ENCODE measurements at places on chromosomes 4 and X.

GRCh38 chr4:53908661-53909078 is 155.7 kb downstream of the CHIC2 start:
- DNase-seq: peak; percentile 72

GRCh38 chr4:22668301-22668700 is 24.4 kb upstream of the GBA3 start:
- DNase-seq: no peak

DNA sequence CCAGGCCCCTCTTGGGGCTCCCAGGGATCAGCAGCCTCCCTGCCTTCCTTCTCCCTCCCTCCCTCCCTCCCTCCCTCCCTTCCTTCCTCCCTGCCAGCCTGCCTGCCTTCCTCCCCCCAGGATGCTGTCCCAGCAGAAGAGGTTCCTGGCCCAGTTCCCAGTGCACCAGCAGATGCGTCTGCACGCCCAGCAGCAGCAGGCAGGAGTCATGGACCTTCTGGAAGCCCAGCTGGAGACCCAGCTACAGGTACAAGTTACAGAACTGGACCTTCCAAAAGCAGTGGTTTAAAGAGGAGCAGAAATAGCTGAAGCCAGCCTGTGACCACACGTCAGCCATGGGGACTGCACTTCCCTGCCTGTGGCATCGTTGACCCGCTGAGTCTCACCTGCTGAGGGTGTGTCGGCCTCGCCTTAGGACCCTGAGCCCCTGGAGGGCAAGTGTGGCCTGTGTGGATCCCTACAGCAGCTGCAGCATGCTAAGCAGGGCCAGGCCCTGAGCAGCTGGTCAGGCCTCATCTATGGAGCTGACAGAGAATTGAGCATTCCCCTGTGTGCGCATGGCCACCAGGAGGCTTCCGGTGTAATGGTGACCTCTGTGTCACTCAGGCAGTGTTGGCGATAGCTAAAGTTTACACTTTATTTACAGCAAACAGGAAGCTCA is 84.7 kb downstream of the CRMP1 start:
- DNase-seq: no peak

- DNase-seq: no peak
Measured at GRCh38 chr4:7103607-7104365, 35.9 kb upstream of the GRPEL1 start.

DNA sequence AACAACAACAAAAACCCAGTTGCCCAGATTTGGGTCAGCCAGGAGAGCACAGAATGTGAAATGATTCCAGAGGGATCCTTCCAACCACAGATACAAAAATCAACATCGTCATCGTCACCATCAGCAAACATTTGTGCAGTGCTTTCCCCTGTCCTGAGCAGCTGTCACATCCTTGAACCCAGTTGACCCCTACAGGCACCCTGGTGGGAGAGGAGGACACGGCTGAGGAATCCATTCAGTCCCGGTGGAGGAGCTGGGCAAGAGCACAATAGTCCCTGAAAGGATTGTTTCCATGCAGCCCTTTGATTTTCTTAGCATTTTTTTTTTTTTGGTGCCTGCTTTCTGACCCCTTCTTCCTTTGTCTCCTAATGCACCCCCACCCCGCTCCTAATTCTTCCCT is 37.1 kb upstream of the STX18 start:
- no peak for DNase-seq

DNA sequence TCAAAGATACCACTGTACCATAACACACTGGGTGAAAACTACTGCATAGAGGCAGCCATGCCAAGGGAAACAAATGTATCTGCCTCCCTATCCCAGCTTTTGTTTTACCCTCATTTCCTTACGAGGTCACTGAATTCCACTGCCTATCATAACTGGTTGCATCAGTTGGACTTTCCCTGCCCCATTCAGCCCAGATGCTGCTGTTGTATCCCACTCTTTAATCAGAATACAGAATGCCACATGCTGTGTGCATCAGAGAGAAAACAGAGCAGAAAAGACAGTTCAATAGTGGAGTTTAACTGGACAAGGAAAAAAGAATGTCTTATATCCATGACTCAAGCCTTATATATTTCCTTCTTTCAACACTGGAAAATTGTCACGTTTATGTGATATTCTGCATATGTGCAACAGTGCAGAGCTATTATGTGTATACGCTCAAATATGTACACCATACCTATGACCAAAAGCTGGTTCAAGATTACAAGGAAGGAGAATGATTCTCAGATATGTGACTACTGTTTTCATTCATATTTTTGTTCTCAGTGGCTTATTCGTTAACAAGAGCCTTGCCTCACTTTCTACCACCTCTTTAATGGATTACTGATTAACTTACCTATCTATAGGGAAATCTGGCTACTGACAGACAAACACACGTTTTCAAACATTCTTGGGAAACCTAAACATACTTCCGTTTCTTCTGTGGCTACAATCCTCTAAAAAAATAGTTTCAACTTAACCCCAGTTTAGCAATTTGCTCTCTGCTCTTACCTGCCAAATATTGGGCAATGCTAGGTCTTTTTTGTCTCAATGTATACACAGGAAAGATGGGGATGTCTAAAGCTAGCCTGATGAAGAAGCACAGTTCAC is 378.9 kb downstream of the SMARCA1 start:
- no peak for DNase-seq

DNA sequence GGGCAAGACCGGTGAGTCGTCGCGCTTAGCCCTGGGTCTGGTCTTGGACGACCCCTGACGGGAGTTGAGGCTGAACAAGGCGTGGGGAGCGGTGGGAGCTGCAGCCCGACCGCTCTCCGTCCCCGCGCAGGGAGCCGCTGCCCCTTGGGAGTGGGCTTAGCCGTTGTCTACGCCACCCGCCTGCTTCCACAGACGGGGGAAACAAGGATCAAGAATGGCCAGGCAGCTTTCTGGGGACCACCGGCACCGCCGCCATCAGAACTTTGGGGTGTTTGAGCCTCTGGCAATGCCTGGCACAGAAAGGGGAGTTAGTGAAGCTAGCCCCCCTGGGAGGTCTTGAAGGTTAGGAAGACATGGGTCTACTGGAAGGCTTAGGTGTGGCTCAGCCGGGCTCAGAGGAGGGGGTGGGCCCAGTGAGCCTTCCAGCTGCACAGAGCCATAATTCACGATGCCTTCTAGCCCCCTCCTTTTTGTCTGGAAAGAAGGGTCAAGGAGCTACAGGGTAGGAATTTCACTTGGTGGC is 583 bp downstream of the RASL11B start:
- no peak for DNase-seq

DNA sequence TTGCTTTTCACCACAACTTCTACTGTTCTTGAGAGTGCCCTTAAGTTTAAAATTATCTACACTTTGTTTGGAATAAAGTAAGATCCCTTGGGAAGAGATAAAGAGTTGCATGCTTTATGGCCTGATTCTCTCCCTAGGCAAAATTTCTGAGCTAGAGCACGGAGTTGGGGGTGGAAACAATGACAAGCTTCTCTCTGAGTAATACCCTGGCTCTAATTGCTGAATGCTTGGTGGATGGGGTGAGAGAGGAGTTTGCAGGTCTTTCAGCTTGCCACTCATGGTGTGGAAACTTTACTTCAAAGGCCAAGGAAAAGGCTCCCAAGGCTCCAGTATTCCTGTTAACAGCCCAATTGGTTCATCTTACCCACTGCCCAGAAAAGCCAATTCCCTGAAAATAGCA is 26.1 kb upstream of the PRDM8 start:
- DNase-seq: no peak

GRCh38 chrX:154384284-154384892 is 5.3 kb downstream of the EMD start:
- DNase-seq: no peak

DNA sequence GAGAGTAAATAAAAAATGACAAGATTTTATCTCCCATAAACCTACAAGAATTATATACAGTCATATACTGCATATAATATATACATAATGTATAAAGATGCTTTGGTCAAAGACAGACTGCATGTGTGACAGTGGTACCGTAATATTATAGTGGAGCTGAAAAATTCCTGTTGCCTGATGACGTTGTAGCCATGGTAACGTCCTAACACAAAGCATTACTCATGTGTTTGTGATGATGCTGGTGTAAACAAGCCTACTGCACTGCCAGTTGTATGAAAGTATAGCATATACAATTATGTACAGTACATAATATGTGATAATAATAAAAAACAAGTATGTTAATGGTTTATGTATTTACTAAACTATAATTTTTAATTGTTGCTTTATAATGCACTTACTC is 245.2 kb upstream of the CENPE start:
- no peak for DNase-seq

GRCh38 chrX:104921584-104922205 is 298.8 kb downstream of the TEX13A start:
- no peak for DNase-seq

DNA sequence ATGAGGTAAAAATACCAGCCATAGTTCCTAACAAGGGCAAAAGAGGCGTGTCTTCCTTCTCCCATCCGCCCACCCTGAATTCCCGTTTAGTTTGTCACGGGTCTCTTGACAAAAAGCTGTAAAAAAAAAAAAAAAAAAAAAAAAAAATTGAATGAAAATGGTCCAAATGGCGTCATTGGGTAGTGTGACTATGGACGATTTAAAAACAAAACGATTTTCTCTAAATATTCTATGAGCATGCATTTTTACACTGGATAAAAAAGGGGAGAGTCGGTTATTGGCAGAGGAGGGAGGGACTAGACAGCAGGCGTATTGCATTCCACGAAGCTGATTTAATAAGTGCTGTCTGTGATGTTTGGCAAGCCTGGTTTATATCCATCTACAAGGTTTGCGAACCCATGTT is at the start of gene FAM133A:
FAM133A (plus strand) TSS at position 338 of the 403 bp plus-strand sequence. CDS start 35,214 bp downstream, outside the sequence.
- no peak for DNase-seq

DNA sequence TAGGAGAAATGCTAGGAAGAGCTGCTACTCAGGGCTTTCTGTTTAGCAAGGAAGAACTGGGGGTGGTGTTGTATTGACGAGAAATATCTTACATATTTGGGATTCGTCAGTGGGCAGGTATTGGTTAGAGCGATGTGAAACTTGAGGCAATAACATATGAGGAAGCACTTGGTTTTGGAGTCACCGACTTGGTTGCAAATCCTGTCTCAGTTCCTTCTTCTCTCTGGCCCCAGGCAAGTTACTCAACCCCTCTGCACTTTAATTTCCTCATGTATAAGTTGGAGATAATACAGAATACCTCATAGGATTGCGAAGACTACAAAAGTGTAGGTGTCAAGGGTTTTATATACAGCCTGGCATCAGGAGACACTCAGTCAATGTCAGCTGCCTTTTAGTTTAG is 34.1 kb downstream of the GPAT3 start:
- peak; percentile 36 for DNase-seq

DNA sequence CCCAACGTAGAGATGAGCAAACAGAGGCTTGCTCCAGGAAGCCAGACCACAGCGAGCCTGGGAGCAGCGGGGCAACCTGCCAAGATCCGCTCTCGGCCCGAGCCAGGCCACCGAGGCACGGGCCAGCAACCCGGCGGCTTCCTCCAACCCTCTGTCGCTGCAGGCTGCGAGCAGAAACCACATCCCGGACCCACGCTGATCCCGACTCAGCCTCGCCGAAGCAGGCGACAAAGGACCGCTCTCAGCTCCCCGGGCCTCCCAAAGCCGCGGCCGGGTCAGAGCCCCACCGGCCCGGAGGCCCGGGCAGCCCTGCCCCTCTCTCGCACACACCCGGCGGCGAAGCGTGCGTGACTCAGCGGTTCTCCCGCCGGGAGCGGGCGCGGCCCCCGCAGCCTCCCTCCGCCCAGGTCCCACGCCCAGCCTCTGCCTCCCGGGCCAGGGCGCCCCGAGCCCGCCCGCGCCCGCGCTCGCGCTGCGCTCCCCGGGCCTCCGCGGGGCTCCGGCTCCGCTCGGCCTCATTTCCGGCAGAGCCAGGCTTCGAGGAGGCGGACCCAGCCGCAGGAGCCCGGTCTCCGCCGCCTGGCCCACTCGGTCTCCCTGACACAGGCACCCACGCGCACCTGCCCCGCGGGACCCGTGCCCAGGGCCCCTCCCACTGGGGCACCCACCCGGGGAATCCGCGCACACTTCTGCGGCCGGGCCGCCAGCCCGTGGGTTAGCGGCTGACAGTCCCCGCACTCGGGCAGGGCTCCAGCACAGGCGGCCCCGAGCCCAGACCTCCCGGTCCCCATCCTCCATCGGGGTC is 1.7 kb downstream of the PPP2R2C start:
- DNase-seq: no peak

DNA sequence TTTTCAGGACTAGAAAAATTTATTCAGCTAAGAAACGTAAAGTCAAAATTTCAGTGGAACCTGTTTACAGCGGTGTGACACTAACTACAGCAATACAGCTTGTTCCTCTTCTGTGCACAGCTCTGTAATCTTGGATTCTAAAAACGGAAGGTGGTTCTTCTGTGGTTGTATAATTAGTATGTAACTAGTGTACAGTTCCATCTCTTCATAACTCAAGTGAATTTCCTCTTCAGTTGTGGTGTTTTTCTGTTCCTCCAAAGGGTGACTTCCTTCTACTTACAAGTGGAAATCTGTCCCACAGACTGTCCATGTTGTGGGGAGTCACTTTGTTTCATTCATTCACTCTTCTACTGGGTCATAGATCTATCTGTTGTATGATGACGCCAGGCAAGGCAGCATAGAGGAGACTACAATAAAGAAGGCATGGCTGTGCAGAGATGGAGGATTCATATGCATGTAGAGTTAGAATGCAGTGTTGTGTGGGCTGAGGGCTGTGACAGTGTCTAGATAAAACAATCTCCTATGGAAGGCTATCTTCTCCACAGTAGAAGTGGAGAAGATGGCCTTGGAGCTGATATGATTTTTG is 5.4 kb downstream of the DAPP1 start:
- DNase-seq: peak; percentile 78
